ENCODE measurements at places on chromosomes 1 and 21. TPM values are rescaled to one million over a fixed set of nuclear protein-coding genes. Genes with fewer than 3 reads are reported as not detected.

Gene PHC2
- 104 TPM for polyA plus RNA-seq

DNA sequence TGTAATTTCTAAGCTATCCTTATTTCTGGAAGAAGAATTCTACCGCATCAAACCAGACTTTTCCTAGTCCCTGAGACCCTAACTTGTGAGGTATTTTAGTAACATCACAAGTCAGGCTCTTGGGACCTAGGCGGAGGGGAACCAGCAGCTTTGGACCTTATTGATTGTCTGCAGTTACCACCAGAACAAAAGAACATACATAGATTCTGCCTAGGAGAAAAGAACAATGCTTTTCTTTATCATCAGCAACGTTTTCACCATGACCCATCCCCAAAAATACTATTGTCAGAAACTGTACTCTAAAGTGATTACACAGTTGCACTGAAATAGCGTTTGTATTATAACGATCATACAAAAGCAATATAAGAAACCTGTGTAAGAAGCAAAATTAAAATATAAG lies 860.4 kb downstream of the USP25 start:
- no peak for DNase-seq

Gene ANKRD35
- 0.55 TPM for polyA plus RNA-seq

DNA sequence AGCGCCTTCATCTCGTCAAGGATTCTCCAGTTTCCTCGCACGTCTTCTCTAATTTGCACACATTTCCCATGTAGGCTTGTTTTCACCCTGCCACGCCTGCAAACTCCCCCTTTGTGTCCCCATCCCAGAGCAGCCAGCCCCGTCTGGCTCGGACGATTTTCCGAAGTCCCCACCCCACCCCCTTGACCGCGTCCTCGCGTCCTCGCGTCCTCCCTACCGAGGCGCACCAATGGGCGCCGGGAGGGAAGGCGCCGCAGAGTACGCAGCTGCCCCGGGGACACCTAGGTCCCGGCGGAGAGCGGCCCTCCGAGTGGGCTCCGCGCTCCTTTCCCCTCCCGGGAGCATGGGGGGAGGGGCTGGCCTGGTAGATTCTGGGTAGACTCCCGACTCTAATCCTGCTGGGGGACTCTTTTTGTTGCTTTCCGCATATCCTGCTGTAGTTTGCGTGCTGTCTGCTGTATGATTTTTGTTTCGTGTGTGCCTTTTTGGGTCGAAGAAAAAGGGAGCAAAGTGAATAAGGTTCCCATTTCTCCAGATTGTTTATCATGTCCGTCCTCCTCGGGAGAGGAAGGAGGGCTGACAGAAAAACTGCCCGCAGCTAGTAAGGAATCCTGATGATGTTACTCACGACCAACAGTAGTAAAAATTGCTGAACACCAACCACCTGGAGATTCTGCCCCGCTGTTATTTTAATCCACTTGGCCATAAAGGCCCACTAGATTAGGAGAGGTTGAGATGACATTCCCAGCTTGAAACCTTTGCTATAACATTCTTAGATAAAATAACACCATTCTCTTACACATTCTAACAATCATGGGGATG lies 1.5 kb downstream of the CACHD1 start:
- DNase-seq: peak; percentile 62

Gene LCE6A
- not detected for polyA plus RNA-seq

Gene E2F2
- 0.16 TPM for polyA plus RNA-seq

DNA sequence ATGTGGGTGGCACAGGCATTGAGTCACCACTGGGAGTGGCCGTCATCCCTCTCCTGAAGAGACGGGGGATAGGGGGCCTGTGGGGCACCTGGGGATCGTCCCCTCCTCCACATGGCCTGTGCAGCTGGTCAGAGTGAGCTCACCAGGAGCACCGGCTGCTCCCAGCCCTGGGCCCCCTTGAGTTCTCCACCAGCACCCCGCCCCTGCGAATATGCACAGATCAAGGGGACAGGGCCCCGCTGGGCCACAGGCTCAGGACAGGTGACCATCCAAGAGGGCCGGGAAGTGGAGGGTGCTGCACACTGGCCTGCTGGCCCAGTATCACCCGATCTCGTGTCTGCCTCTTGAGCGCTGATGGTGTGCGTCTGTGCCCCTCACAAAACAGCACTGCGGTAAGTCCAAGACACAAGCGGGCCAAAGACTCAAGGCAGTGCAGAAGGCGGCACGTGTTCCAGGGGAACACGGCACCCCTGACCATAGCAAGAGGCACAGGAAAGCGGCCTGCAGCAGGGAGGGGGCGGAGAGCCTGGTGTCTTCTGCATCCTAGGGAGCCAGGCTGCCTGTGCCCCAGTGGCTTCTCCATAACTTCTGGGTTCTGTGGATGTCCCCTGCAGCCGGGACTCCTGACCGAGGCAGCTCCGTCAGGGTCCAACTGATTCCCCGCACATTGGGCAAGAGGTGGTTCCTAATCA lies 18.1 kb upstream of the TSPEAR start:
- no peak for DNase-seq

DNA sequence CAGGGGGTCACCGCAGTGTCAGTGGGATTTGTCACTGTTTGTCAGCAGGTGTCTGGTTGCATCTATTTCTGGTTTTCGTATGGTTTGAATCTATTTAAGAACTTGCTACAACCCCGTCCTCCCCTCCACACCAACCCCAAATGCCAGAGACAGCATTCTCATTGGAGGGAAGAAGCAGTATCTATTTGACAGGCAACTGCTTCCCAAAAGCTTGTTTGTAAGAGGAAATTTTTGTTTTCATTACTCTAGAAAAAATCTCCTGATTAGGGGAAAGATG lies 54.4 kb downstream of the NR5A2 start:
- no peak for DNase-seq

Gene TNFRSF1B
- 7.7 TPM for polyA plus RNA-seq

DNA sequence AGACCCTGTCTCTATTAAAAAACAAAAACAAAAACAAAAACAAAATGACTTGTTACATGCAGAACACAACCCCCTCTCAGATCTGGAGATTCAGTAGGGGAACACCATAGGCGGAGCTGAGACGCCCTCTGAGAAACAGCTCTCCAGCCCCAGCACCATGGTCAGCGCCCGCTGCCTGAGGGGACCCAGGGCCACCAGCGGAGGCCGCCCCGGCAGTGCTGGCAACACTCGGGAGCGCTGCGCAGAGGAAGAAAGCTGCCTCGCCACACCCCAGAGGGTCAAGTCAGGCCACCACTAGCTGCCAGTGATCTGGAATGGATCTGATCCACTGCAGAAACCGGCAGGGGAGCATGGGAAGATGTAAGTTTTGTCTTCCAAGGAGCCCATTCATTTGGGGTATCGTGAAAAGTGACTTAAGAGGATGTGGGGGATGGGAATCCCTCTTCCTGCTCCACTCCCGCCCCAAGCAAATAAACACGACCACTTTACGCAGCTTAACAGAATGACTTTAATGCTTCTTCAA lies 3.1 kb downstream of the ACTA1 start:
- peak; percentile 62 for DNase-seq
